Iris pigment epithelial cell (primary cell): ENCODE measurements at places on chromosomes 3 and 15.

DNA sequence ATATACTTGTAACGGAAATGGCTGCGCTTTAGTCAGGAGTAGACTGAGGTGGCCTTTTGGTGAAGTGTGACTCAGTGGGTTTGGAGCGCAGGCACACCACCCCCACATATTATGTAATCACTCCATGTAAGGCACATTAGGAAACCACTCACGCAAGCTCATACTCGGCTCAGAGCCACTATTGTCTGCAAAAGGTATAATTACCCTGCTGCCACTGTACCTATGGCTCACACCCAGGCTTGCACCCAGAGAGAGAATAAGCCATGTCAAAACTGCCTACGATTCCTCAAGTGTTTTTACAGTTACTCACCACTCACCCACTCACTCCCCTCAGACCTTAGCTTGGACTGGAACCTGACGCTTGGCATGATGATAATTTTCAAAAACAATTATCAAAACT is 611.9 kb upstream of the CCDC54 start:
- peak; percentile 94 for DNase-seq

GRCh38 chr3:126104742-126105605 is 21.1 kb upstream of the SLC41A3 start:
- DNase-seq, result no peak

DNA sequence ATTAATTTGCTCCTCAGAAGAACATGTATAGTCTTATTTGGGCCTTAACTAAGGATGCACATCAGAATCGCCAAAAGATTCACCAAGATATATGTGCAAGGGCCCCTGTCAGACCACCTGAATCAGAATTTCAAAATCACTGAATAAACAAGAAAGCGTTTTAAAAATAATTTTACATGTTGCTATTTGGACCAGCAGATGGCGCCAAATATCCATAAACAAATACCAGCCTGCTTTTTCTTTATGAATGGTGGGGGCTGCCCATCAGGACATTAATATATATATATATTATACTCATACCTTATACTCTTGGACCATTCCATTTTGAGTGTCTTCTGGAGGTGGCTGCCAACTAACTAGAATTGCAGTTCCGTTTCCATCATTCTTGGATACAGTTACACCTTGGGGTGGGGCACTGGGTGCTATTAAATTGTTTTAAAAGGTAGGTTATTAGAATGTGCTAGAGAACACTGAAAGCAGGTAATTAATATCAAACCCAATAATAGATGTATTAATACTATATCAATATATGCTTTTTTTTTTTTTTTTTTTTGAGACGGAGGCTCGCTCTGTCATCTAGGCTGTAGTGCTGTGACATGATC is 1108.3 kb downstream of the ROBO1 start:
- DNase-seq, result peak; percentile 43

GRCh38 chr3:194306109-194306686 is 44.9 kb downstream of the CPN2 start:
- no peak for DNase-seq

DNA sequence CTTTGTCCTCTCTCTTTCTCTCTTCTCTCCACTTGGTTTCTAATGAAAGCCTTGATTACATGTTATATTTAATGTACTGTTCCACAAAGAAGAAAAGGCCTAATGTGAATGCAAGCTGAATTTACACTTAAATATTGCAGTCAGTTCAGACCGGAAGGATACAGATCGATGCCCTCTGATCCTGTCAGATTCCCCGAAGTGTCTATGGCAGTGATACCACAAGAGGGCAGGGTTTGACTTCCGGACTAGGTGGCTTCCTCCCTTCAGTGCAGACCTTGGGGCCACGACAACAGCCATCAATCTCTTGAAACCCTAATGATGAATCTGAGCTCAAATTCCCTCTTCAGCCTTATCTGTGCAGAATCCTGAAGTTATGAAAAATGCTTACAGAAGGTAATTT is 29.5 kb downstream of the AGTR1 start:
- peak; percentile 48 for DNase-seq

GRCh38 chr15:74832826-74833225 is 6.4 kb downstream of the CPLX3 start:
- no peak for DNase-seq

DNA sequence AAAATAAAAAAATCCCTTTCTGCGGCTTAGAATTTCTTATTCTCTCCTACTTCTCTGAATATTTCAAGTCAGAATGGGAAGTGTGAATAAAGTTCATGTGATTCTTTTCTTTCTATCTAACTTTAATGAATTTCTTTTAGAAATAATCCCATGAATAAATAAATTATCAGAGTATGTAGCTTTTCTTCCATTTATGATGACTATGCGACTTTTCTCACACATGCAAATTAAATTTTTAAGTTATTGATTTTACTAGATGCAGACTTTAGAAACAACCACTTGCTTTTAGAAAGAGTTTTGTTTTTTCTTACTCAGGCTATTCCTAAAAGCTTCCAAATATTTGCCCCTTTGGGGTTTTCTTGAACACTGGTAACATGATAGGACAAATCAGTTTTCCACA is 477.7 kb upstream of the AGTR1 start:
- DNase-seq, result no peak

- DNase-seq, result no peak
These were observed 48.5 kb upstream of the NR2C2 start for GRCh38 chr3:14898929-14899328.

DNA sequence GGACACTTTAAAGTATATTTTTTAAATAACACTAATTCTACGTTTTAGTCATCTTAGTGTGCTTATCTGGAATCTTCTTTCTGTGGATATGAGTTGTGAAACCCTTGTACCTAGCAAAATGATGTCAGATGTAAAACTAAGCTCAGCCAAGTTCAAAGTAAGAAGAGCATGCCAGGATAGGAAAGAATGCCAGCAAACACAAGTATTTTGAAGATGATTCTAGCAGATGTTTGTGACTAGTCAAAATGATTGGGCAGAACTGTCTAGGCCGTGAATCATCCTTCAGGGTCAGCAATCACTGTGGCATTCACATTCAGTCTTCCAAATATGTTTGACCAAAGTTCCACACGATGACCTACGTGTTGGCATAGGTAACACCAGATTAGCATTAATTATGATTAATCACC is 5.4 kb upstream of the PLOD2 start:
- DNase-seq, result peak; percentile 93

DNA sequence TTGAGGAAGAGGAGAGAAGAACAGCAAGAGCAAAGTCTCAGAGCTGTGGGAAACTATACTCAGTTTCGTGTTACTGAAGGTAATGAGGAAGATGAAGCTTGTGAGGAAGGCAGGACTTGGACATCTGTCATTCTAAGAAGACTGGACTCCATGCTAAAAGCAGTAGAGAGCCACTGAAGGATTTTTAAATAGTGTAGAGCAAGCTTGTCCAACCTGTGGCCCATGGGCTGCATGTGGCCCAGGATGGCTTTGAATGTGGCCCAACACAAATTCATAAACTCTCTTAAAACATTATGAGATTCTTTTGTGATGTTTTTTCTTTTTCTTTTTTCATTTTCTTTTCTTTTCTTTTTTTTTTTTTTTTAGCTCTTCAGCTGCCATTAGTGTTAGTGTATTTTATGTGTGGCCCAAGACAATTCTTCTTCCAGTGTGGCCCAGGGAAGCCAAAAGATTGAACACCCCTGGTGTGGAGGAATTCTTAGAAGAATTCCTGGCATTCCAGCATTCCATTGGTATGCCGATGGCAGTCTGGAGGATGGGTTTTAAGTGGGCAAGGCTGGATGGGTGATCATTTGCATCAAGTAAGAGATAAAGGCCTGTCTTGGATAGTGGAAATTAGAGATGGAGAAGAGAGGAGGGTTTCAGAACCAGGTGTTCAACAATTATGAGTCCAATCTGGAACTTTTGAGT is 6.9 kb upstream of the NFKBIZ start:
- DNase-seq, result no peak

DNA sequence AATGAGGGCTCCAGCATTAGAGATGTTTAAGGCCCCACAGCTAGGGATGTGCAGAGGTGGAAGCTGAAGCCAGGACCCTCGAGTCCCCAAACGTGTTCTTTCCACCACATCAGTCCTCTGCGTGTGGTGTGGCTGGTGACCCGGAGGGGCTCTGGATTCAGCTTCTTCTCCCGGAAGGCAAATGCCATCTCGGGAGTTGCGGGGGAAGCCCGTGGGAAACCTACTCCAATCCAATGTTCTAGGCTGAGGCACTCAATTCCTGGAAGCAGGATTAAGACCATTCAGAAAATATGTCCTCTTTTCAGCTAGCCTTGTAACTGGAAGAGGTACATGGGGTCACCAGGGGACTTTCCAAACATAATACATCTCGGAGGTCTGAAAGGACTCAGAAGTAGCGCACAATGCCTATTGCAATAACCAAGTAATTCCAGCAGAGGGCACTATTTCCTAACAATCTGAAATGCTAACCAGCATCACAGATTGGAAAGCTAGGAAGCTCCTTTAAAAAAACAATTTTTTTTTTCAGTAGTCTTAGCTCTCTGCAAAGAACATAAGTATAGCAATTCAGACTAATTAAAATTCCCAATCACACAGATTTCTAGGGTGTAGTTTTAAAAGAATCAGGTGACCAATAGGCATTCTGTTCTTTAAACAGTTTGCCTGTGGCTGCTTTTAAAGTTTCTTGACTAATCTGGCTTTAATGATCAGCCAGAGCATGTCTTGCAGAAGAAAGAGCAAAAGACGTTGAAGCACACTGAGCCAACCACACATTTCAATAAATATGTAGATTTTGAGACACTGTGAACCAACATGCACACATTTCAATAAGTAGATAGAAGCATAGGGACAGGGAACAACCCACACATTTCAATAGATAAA is 36.1 kb downstream of the BNC1 start:
- DNase-seq, result peak; percentile 66

DNA sequence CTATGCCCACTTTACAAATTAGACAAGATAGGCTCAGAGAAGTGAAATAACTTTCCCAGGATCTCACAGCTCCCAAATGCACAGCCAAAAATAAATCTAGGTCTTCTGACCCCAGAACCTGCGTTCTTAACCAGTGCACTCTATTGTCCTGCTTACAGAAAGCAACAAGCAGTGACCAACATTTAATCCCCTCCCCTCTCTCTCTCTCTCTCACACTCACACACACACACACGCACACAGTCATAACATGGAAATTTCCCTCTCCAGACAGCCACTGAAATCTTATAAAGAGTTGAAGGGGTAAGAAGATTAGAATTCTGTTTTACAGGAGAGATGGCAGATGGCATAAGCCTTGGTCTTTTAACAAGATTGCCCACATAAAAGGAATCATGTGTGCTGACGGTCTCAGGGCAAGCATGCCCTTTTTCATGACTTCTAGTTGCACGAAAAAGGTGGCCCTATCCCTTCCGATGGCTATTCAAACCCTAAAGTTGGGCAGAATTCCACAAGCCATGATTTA is 29.4 kb downstream of the EOGT start:
- no peak for DNase-seq

DNA sequence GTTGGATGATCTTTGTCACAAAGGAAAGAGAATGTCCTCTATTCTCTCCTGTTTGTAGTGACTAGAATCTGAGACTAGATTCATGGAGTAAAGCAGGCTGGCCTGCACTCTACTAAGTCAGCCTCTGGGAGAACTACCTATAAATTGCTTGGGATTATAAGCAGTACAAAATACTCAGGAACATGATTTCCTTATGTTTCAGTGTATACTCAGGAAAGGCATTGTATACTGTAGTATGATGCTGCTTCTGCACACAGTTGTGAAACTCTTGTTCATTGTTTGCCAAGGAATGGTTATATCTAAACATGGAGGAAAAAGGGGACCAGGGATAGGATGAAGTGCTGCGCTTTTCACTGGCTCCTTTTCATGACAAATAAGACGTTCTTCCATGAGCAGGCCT is 49.2 kb downstream of the OXSR1 start:
- no peak for DNase-seq

GRCh38 chr3:77325280-77325679 is 285.4 kb downstream of the ROBO2 start:
- DNase-seq, result no peak

GRCh38 chr3:42430781-42431532 is 20.5 kb upstream of the LYZL4 start:
- no peak for DNase-seq

DNA sequence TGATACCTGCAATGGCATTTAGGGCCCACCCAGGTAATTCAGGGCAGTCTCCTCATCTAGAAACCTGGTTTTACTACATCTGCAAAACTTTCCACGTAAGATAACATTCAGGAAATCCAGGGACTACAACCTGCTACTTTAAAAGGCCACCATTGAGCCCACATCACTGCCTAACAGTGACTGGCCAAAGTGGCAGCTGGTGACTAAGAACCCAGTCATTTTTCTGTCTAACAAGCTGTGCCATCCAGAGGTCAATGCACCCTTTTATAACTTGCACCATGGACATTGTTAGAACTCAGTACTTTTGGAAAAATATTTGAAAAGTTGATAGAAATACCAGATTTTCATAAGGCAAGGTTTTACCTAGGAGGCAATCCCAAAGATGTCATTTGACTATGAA is 492.4 kb downstream of the OTOL1 start:
- no peak for DNase-seq

GRCh38 chr3:134485075-134485717 is 589 bp downstream of the ANAPC13 start:
- no peak for DNase-seq

DNA sequence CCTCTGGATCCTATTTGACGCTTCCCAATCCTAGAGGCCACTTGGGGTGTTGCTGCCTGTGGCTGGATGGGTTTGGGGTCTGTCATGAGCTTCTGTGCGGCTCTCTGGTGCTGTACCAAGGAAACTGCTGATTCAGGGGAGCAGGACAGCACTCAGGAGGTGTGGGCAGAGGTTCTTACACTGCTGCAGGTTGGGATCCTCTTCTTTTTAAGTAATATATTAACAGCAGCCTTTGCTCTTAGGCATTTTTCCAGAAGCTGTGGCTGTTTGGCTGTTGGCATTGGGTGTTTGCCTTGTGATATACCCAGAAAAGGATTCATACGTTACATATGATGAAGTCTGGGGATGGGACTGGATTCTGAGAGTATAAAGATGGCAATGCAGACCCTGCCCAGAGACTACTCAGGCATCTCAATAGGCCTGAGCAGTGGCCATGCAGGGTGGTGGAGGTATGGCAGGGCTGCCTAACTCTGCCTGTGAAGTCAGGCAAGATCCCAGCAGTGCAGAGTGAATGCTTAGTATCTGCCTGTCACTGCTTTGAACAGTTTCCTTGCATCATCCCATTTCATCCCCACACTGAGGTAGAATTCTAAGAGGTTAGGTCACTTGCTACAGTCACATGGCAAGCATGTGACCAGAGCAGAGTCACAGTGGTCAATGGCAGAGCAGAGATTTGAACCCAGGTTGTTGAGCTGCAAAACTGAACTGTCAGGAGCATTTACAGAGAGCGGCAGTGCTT is 3.9 kb downstream of the ABHD6 start:
- no peak for DNase-seq
